Activated B cell treated with CpG ODN at 0.5 μM for 24 hours (primary cell): ENCODE measurements at places on chromosomes 1 and 21.

DNA sequence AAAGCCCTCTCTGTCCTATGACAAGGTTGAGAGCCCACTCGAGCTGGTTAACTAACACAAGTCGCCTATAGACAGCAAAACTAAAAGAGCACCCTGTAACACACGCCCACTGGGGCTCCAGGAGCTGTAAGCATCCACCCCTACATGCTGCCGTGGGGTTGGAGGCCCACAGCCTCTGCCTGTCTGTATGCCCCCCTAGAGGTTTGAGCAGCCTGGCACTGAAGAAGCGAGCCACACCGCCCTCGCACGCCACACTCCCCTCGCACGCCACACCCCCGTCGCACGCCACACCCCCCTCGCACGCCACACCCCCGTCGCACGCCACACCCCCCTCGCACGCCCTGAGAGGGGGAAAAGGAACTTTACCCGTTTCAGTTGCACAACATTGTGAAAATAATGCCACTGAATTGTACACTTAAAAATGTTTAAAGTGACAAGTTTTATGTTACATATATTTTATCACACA is 13.2 kb upstream of the HMGCL start:
- peak; percentile 70 for DNase-seq

GRCh38 chr1:12477936-12478611 is 139.9 kb downstream of the DHRS3 start:
- DNase-seq = no peak

GRCh38 chr1:109490029-109490933 is 3.6 kb upstream of the CYB561D1 start:
- peak; percentile 54 for DNase-seq

DNA sequence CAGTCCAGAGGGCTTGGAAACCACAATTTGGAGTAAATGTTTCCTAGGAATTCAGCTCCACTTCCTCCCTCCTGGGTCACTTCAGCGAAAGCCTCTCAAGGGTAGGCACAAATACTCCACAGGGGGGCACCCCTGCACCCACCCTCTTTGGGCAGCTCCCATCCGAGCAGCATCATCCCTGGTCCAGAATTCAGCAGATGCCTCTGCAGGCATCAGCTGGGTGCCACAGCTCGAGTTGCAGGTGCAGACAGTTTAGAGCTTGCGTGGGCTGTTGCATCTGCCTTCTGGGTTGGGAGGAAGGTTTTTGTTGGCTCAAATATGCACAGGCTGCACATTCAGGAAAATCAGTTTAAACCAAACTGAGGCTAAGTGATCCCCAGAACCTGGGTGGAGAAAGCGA is 25.0 kb downstream of the KANK4 start:
- no peak for DNase-seq

- no peak for DNase-seq
These were observed 113.2 kb downstream of the TENT5C start for GRCh38 chr1:117719004-117719403.

DNA sequence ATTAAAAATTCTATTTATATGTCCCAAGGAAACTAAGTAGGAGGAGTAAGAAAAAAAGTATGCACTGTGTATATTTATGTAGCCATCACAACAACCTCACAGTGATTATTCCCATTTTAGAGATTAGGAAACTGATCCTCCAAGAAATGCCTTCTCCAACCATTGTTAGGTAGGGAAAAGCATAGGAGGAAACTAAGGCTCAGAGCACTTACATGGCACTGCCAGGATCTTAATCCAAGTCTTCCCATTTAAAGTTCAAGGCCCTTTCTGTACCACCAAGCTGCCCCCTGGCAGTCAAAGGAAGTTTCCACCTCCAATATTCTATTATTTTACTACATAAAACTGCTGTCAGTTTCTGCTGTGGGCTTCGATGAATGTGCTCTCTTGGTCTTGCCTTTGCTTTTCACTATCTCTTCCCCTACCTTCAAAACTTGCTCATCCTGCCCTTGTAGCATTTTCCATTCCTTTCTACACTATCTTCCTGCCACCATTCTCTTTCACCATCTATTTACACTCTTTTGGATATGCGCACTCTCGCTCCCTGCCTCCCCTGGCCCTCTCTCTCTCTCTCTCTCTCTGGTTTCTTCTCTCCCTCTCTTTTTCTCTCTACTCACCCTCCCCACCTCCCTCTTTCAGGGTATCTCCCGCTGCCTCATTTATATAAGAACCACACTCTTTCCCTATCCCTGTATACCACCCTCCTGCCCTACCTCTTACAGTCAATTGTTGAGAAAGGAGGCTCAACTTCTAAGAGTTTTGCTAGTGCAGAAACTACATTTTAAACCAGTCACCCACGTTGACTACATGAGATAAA is 34.0 kb downstream of the PUM1 start:
- DNase-seq = no peak

DNA sequence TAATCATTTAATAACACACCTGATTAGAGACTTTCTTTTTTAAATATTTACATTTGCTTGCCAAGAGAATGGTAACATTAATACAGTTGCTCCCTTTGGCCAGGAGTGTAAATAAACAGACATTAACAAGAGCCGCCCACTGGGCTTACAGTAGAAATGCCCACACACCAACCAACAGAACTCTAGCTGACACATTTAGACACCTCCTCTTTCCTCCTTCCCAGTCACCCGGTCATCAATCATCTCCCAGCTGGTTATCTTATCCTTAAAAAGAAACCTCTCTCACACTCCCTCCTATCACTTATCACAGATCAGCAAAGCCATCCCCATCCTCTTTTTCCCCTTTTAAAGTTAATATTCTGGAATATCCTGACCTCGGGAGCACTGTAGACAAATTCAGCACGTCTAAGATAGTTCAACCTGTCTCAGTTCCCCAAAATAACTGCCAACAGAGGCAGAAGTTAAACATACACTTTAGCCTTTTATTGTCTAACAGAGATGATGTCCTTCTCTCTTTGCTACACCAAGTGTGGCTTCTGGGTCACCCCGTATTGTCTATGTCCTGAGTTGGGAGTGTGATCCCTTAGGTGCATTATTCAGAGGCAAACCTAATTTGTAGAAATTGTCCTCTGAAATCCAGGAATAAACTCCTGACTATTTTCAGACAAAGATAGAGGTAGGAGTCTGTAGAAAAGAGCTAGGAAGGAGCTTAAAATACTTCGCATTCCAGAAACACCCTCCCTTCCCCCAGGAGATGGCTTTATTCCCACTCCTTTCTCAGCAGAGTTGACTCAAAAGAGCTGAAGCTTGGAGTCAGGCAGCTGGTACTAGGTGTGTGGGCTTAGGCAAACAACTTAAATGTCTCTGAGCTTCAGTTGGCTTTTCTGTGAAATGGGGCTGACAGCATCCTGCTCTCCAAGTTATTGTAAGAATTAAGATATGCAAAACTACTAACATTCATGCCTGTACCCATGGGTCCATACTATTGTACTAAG is 8.8 kb downstream of the MYCL start:
- DNase-seq = no peak

DNA sequence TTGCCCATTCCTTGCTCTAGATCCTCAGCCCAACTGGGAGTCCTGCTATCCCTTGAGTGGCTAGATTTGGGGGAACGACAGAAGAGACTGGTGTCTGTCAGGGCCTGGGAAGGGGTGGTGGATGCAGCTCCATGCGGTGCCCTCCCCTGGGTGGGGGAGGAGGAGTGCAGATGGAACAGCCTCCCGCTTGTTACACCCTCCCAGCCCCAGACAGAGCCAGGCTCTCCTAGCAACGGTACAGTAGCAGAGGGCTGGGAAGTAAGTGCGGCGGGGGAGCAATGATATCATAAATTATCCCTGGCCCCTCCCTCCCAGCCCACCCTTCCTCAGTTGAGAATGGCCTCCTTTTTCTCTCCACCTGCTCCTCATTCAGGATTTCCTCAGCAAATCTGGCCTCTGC is 37.2 kb downstream of the RHBG start:
- no peak for DNase-seq

GRCh38 chr1:26218906-26219494 is 15.0 kb upstream of the CEP85 start:
- no peak for DNase-seq

DNA sequence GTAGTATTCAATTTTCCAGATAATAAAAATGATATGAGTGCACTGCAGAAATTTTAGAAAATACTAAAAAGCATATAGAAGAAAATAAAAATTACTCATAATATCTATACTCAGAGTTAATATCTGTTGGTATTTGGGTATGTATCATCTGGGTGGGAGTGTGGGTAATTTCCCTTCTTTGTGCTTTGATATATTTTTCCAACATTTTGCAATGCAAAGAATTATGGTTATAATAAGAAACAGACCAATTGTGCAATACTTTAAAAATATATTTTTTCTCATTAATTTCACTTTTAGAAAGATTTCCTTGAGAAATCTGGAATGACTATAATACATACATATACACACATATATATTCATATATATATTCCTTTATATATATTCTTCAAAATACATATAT is 665.7 kb downstream of the ADGRL2 start:
- no peak for DNase-seq

DNA sequence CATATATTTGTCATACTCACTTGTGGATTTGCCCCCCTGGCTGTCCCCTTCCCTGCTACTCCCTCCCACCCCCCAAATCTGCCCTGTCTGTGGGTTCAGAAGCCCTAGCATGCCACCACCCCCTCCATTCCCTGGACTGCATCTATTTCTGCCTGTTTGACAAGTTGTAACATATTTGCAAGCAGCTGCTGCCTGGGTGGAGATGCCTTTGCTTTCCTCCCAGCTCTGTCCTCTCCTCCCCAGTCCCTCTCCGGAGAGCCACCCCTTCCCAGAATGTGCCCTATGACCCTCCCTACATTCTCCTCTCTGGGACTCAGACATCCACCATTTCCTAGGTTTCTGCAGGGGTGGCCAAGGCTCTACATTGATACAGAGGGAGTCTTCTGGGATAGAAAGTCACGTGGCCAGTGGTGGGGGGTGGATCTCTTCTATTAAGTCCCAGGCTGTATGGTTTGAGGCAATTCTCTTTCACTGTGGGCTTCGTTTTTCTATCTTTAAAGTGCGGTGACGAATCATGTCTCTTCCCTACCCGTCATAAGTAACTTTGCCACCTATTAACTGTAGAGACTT is 6.0 kb upstream of the MYOG start:
- DNase-seq = no peak

DNA sequence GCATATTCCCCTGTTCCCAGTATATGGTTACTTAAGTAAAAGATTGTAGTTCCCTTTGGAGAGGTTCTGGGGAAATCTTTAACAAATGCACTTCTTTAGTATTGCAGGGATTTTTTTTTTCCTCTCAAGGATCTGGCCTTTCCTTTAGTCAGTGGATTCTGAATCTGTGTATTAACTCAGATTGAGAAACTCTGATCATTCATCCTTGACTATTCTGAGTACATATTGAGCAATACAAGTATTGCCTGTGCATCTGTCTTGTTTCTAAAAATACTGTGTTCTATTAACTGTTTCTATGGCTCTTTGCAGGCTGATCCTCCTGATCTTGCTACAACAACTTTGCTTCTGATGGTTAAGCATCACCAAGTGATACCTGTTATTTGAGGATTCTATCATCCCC is 67.8 kb upstream of the FGGY start:
- DNase-seq = no peak

GRCh38 chr1:240136402-240136801 is 44.7 kb downstream of the FMN2 start:
- no peak for DNase-seq

GRCh38 chr1:205700865-205701401 is 20.6 kb upstream of the SLC45A3 start:
- DNase-seq = no peak

- no peak for DNase-seq
These were observed 52.4 kb downstream of the KCNJ6 start for GRCh38 chr21:37863842-37864241.

DNA sequence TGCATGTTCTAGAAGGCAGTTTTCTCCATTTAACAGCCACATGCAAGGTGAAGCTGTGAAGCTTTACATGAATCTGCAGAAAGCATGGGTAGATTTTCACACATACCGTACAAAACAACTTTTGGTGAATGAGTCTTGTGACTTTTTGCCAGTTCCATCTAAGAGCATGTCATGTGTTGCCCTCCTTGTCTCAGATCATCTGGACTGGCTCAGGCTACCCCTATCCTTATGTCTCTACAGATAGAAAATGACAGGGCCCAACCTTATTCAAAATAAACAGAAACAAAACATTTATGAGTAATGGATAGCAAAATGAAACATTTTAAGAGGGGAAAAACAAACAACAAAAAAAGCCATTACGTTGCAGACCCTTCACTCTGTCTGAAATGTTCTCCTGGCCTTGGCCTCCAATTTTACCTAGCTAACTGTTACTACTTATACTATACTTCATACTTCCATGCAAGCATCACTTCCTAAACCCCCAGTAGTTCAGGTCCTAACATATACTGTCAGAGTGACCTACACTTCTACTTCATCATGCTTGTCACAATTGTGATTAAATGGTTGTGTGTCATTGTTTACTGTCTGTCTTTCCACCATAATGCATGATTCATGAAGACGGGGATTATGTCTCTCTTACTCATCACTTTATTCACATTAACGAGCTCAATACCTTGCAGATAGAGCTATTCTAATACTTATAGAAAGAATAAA is 39.0 kb downstream of the LRRC8C start:
- no peak for DNase-seq

DNA sequence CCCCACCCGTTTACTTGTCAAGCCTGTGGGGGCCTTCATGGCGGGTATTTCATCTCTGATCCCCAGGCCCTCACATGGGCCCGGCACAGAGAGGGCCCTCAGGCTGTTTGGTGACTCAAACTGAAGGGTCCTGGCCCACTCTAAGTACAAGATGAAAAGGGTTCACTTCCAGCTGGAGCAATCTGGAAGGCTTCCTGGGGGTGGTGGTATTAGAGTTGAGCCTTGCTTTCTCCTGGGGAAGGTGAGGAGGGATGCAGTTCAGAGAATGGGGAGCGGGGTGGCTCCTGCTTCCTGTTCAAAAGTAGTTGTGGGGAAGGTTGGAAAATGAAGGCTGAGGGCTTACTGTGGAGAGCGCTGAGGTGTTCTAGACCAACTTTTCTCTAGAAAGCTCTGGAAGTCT is 47.7 kb downstream of the DHRS3 start:
- no peak for DNase-seq

- no peak for DNase-seq
These were observed 41.6 kb upstream of the MTR start for GRCh38 chr1:236753516-236753915.

DNA sequence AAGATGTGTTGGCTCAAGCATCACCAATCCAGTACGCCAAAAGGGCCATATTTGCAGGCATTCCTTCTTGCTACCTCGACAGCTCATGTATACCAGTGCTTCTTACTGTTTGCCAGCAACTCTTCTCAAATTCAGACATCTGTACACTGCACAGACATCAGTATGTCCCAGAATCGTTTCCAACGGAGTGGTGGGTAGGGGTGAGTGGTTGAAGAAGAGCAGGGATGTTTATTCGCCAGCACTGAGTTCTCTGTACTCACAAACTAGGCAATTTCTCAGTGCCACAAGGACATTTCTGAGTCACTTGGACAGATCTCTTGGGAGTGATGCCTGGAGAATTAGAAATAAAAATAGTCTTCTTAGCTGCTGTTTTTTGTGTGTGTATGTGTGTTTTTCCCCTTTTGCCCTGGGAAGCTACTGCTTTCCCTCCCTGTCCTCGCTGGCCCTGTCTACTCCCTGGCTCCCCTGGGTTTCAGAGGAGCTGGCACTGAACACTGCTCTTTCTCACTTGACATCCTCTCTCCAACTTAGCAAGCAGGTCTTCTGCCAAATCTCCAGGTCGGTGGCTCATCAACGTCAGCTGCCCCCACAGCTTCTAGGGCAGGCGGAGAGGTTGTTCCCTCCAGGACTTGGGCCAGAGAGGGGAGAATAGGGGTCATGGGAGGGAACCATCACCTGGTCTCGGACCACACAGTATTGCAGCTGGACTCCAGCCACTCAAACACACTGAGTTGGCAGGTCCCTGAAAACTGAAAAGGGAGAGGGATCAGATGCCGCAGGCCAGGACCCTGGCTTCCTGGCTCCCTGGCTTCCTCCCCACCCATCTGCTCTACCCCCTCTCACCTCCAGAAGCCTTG is 90.5 kb downstream of the NMNAT2 start:
- DNase-seq = no peak
